ENCODE measurements at places on chromosomes 12 and 14.

- no peak for DNase-seq
These were observed 6.5 kb downstream of the PPP1R3E start for GRCh38 chr14:23296012-23296777.

DNA sequence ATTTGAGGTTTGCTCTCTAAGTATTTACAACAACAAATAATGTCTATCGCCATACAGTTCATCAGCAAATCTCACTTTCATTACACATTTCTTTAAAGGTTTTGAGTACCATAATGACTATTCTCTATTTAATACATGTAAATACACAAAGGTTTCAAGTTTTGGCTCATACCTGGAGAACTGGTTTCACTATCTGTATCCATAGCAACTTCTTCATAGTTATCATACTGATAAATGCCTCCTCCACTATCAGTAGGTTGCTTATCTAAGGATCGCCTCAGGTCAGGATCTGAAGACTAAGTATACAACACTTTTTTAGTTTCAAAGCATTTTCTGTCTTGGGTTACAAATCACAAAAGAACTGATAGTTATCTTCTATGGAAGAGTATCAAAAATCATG lies 21.4 kb downstream of the ZFC3H1 start:
- DNase-seq, result no peak

DNA sequence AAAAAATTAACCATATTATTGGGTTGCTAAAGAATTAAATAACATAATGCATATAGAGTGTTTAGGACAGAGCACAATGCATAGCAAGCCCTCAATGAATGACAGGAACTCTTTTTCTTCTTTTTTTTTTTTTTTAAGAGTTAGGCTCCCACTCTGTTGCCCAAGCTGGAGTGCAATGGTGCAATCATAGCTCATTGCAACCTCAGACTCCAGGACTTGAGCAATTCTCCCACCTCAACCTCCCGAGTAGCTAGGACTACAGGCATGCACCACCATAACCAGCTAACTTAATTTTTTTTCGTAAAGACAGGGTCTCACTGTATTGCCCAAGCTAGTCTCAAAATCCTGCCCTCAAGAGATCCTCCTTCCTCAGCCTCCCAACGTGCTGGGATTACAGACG lies 20.5 kb upstream of the MTERF2 start:
- no peak for DNase-seq

- no peak for DNase-seq
These were observed 193.6 kb upstream of the SEL1L start for GRCh38 chr14:81727218-81727617.

- DNase-seq, result no peak
These were observed 37.2 kb upstream of the CTDSP2 start for GRCh38 chr12:57883700-57884099.

DNA sequence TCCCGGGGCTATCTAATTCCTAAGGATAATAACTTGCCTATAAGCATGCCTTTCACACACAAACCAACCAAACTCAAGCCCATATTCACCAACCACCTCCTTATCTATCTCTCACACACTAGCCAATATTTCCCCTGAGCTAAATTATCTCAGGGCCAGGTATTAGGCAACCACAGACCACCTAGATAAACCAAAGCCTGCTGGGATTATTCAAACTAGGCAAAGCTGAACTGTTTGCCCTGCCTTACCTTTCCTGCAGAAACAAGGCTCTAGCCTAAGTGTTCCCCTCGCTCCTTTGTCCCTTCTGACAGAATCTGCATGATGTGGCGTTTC lies 114.7 kb upstream of the EEA1 start:
- no peak for DNase-seq
